ENCODE measurements at places on chromosomes 16 and 17.

DNA sequence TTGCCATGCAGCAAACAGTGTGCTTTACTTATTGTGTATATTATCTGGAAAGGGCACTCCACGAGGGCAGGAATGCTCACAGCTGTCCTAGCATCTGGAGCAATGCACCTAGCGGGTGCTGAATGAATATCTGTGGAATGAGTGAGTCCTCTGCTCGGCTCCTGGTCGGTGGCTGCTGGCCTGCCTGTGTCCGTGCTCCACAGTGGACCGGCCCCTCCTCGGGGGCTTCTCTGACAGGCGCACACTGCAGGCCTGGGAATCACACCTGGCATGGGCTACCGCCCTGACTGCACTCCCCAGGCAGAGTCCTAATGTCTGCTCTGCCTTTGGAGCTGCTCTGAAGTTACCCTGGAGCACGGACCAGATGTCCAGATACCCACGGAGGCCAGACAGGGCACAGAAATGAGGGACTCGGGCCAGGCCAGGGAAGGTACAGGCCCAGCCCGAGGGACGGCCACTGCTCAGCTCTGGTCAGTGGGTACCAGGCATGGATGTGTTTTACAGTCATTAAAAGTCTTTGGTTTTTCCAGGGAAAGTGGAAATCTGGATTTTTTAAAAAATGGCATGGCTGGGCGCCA is 21.1 kb upstream of the AKTIP start:
- no peaks in the 10 kb centered on the region for H3K36me3 ChIP-seq
- peaks cover 16% of the 10 kb centered on the region for H3K4me1 ChIP-seq
- H3K4me3 ChIP-seq = no peak overlapping the region
- DNase-seq = no peak
- no peak overlapping the region for H3K27ac ChIP-seq

GRCh38 chr17:83052241-83052564 is 27.2 kb upstream of the METRNL start:
- no peaks in the 10 kb centered on the region for H3K36me3 ChIP-seq
- H3K27me3 ChIP-seq = no peaks in the 10 kb centered on the region
- no peak for DNase-seq
- H3K4me1 ChIP-seq = peaks cover 57% of the 10 kb centered on the region

GRCh38 chr17:64635647-64636305 is 26.3 kb downstream of the SMURF2 start:
- no peaks in the 10 kb centered on the region for H3K27me3 ChIP-seq
- DNase-seq = no peak
- H3K27ac ChIP-seq = no peak overlapping the region
- H3K4me1 ChIP-seq = peaks cover 14% of the 10 kb centered on the region
- peaks cover 5% of the 10 kb centered on the region for H3K36me3 ChIP-seq

DNA sequence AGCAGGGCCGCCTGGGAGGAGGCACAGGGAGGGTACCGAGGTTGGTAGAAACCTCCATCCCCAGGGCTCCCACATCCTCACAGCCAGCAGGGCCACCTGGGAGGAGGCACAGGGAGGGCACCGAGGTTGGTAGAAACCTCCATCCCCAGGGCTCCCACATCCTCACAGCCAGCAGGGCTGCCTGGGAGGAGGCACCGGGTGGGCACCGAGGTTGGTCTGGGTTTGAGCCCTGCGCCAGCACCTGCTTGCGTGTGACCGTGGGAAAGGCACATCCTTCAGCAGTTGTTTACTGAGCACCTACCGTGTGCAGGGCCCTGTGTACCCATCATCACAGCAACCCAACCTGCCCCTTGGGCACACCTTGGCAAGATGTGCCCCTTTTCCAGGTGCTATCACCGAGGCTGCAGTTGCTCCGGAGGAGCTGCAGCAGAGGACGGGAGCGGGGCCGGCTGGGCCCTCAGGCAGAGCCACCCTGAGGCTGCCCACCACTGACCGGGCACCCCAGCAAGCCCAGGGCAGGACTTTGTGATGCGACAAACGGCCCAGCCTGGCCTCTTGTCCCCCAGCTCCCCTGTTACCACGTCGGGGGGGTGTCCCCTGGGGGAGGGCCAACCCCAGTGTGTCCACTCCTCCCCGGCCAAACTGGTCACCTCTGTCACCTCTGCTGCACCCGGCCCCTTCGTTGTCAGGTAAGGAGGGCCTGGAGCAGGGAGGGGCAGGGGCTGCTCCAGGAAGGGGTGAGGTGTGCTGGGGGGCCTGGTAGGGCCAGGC is 22.1 kb upstream of the OSGIN1 start:
- no peaks in the 10 kb centered on the region for H3K36me3 ChIP-seq
- H3K4me1 ChIP-seq = peaks cover 19% of the 10 kb centered on the region
- H3K4me3 ChIP-seq = no peak overlapping the region
- no peaks in the 10 kb centered on the region for H3K27me3 ChIP-seq
- DNase-seq = no peak
- no peak overlapping the region for H3K27ac ChIP-seq

DNA sequence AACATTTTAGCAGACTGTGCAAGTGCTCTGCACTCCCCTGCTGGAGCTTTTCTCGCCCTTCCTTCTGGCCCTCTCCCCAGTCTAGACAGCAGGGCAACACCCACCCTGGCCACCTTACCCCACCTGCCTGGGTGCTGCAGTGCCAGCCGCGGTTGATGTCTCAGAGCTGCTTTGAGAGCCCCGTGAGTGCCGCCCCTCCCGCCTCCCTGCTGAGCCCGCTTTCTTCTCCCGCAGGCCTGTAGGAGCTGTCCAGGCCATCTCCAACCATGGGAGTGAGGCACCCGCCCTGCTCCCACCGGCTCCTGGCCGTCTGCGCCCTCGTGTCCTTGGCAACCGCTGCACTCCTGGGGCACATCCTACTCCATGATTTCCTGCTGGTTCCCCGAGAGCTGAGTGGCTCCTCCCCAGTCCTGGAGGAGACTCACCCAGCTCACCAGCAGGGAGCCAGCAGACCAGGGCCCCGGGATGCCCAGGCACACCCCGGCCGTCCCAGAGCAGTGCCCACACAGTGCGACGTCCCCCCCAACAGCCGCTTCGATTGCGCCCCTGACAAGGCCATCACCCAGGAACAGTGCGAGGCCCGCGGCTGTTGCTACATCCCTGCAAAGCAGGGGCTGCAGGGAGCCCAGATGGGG is 3.1 kb downstream of the GAA start:
- H3K36me3 ChIP-seq = no peaks in the 10 kb centered on the region
- peaks cover 20% of the 10 kb centered on the region for H3K4me1 ChIP-seq
- H3K27me3 ChIP-seq = no peaks in the 10 kb centered on the region
- H3K27ac ChIP-seq = no peak overlapping the region
- no peak for DNase-seq
- H3K4me3 ChIP-seq = no peak overlapping the region

DNA sequence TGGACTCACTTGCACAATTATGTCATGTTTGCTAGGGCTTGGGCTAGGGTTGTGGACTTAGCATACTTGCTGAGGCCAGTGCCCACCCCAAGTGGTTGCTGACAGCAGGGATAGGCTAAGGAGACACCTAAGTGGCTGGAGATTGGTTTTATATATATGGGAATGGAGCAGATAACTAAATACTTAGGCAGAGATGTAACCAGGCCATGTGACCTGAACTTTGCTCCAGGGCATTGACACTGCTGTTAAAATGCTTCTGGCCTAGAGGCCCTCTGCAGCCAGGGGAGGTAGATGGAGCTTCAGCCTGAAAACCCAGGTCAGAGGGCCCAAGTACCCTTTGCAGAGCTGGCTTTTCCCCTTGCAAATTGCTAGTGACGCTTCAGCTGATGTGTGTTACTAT is 1.4 kb upstream of the ITGB3 start:
- DNase-seq = no peak
- no peak overlapping the region for H3K4me3 ChIP-seq
- H3K4me1 ChIP-seq = peaks cover 12% of the 10 kb centered on the region
- peaks cover 14% of the 10 kb centered on the region for H3K27me3 ChIP-seq
- H3K27ac ChIP-seq = no peak overlapping the region

DNA sequence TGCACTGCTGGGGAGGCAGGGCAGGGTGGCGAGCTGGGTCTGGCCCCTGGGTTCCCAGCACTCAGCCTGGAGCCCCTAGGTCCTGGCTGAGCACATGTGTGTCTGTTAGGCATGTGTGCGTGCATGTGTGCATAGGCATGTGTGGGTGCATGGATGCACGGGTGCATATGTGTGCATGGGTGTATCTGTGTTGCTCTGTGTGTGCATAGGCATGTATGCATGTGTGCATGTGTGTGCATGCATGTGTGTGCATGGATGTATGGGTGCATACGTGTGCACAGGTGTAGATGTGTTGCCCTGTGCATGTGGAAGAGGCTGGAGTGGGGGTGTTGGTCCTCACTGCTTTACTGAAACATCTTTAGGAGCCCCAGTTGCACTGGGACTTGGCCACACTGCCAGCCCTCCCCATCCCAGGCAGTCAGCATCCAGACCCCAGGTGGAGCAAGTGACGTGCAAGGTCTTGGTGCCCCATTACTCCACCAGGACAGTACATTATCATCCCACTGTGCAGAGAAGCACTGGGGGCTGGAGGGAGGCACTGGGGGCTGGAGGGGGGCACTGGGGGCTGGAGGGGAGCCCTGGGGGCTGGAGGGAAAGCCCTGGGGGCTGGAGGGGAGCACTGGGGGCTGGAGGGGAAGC is 10.4 kb upstream of the DPEP1 start:
- peaks cover 16% of the 10 kb centered on the region for H3K4me1 ChIP-seq
- no peak overlapping the region for H3K4me3 ChIP-seq
- no peaks in the 10 kb centered on the region for H3K36me3 ChIP-seq
- no peaks in the 10 kb centered on the region for H3K27me3 ChIP-seq
- DNase-seq = no peak

GRCh38 chr17:4566785-4567184 is 6.4 kb upstream of the GGT6 start:
- no peaks in the 10 kb centered on the region for H3K36me3 ChIP-seq
- peaks cover 5% of the 10 kb centered on the region for H3K4me1 ChIP-seq
- H3K27ac ChIP-seq = no peak overlapping the region
- DNase-seq = no peak
- H3K4me3 ChIP-seq = no peak overlapping the region

DNA sequence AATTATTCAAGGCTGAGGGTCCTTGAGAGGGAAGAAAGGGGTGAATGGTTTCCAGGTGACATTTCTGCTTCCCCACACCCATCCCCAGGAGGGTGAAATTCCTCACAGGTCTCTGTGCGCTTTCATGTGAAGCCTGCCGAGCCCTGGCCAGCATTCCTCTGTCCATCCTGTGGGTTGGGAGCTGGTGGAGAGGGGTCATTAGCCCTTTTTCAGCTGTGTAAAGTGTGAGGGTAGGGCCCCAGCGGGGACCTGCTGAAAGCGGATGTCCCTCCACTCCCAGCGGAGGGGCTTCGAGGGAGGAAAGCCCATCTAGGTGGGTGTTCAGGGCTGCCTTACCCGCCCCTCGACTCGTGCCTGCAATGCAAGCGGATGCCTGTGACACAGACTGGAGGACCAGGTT is 53.3 kb upstream of the DLX4 start:
- H3K36me3 ChIP-seq = no peaks in the 10 kb centered on the region
- no peak overlapping the region for H3K27ac ChIP-seq
- no peak for DNase-seq
- no peaks in the 10 kb centered on the region for H3K4me1 ChIP-seq
- H3K27me3 ChIP-seq = peaks cover 11% of the 10 kb centered on the region
- H3K4me3 ChIP-seq = no peak overlapping the region

DNA sequence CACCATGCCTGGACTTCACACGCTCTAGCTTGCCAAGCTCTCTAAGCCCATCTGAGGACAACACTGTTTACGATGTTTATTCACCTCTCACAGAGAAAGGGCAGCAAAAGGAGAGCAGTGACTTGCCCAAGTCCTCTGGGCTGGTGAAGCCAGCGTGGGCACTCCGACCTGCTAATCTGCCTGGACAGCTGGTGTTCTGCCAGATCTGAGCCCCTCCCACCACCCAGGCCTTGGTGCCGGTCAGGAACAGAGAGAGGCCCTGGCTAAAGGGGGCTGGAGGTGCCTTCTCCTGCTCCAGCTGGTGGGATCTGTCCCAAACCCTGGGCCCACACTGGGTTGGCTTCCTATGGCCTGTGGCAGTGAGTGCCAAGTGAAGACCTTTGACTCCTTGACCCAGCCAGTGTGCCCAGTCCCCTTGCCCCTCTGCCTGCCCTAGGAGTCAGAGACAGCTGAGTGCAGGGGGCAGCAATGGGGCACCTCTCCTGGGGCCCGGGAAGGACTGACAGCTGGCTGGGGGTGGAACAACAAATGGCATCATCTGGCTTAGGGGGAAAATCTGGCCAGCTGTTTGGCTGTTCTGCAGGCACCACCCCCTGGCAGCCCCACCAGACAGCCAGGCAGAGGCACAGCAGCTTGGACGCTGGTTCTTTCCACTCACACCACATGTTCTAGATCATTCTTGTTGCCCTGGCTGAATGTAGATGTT is 1.8 kb upstream of the SLC4A1 start:
- no peaks in the 10 kb centered on the region for H3K27me3 ChIP-seq
- H3K36me3 ChIP-seq = no peaks in the 10 kb centered on the region
- no peak for DNase-seq
- H3K27ac ChIP-seq = no peak overlapping the region

- no peaks in the 10 kb centered on the region for H3K4me1 ChIP-seq
- no peak overlapping the region for H3K27ac ChIP-seq
- H3K36me3 ChIP-seq = no peaks in the 10 kb centered on the region
Observed at GRCh38 chr16:24906199-24906808, 60.5 kb downstream of the SLC5A11 start.

DNA sequence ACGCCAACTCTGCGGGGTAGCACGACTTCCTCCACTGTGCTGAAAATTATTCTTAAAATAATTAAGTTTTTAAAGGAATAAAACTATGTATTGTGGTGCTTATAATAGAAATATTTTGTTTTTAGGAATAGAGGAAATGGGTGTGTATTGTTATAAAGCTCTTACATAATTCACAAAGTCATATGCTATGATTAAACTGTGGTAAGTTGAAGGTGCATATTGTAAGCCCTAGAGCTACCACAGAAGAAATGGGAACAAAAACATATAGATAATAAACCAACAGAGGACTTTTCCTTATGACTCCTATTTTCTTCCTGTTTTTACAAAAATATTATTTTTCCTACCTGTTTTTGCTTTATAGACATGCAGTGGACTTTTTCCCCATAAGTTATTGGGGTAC is 4.3 kb upstream of the SLFN11 start:
- no peak for DNase-seq
- H3K27ac ChIP-seq = no peak overlapping the region
- peaks cover 12% of the 10 kb centered on the region for H3K4me1 ChIP-seq
- no peaks in the 10 kb centered on the region for H3K36me3 ChIP-seq

GRCh38 chr16:11635679-11636171 is 32.5 kb upstream of the SNN start:
- H3K36me3 ChIP-seq = no peaks in the 10 kb centered on the region
- no peak overlapping the region for H3K27ac ChIP-seq
- H3K4me1 ChIP-seq = peaks cover 12% of the 10 kb centered on the region
- H3K4me3 ChIP-seq = no peak overlapping the region
- no peak for DNase-seq

Measured in natural killer cell (primary cell).